ENCODE measurements at places on chromosomes 2 and 18.

DNA sequence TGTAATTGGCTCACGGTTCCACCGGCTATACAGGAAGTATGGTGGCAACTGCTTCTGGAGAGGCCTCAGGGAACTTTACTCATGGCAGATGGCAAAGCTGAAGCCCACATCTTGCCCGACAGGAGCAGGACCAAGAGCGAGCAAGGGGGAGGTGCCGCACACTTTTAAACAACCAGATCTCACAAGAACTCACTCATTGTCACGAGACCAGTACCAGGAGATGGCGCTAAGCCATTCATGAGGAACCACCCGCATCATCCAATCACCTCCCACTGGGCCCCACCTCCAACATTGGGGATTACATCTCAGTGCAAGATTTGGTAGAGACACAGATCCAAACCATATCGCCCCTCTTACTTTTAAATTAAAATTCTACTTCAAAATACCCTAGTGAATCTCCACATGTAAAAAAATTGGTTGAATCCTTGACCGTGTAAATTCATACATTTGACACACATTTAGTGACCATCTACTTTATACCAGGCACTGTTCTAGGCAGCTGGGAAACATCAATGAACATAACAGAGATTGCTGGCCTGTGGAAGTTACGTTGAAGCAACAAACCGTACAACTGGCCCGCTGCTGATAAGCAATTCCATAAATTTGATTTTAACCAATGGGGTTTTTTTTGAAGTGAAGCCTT lies 87.6 kb downstream of the ALPK2 start:
- DNase-seq, result no peak

DNA sequence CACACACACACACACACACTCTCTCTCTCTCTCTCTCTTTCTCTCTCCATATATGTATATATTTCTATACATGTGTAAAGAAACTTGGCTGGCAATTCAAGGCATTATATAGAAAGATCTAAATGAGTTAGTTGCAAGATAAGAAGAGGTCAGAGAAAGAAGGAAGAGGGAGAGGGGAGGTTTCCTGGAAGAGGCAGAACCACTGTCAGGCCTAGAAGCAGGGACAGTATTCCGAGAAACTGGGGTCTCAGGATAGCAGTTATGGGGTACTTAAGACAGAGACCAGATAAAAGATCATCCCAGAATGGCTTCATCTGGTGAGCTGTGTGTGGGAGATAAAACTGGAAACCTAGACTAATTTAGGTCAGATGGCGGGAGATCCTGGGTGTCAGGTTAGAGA lies 180.8 kb downstream of the CAMKMT start:
- DNase-seq, result no peak

DNA sequence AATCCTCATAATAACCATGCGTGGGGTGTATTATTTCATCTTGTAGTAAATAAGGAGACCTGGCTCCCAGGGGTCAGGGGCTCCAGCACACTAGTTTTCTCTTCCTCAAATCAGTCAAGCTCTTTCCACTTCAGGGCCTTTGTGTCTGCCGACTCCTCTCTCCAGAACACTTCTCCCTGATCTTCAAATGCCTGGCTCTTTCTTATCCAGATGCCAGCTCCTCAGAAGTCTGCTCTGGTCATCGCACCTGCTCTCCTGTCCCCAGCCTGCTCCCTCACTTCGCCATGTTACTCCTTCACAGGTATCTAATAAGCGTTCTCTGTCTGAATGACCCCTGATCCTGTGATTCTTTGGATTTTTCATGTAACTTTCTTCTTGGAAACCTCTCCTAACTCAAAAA lies 62.0 kb downstream of the GYPC start:
- DNase-seq, result no peak

- DNase-seq, result no peak
Measured at GRCh38 chr2:95738301-95738700, 146.5 kb downstream of the TRIM43 start.

- DNase-seq, result no peak
Measured at GRCh38 chr2:143150287-143150686, 21.1 kb downstream of the ARHGAP15 start.

GRCh38 chr18:45106331-45106774 lies 425.7 kb downstream of the SETBP1 start:
- no peak for DNase-seq

- DNase-seq, result no peak
Measured at GRCh38 chr2:168686452-168687191, 115.8 kb upstream of the NOSTRIN start.

DNA sequence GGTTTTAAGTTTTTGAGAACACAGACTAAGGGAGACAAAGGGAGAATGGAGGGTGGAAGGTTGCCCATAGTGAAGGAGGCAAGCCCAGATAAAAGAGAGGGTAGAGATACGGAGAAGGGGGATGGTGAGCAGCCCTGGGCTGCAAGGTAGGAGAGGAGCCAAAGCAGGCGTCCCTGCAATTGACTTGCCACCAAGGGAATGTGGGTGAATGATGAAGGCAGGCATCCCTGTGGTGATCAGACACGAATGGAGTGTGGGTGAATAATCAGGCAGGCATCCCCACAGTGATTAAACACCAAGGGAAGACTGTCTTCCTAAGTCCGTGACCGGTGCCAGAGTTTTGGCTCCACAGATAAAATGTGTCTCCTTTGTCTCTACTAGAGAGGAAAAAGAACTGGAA lies 16.5 kb upstream of the ALPK2 start:
- DNase-seq, result no peak

DNA sequence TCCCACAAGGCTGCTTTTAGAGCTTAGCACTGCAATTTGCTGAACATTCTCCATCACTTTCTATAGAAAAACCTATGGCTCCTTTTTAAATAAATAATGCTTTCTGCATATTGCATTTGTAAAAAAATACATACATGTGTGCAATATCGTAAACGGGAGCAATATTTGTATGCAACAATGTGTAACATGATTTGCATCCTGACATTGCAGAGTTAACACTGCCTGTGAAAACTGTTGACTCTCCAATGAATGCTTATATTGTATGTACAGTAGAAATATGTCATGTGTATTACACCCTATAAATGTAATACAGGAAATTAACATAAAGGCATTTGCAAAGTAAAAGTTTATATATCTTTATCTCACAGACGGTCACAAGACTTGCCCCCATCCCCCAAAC lies 135.0 kb upstream of the PIEZO2 start:
- DNase-seq, result no peak

- no peak for DNase-seq
Measured at GRCh38 chr2:151967829-151968722, 130.8 kb downstream of the CACNB4 start.

GRCh38 chr2:62076980-62077638 lies 118.8 kb upstream of the B3GNT2 start:
- DNase-seq, result no peak

GRCh38 chr2:207115715-207116364 lies 49.9 kb downstream of the KLF7 start:
- DNase-seq, result no peak

DNA sequence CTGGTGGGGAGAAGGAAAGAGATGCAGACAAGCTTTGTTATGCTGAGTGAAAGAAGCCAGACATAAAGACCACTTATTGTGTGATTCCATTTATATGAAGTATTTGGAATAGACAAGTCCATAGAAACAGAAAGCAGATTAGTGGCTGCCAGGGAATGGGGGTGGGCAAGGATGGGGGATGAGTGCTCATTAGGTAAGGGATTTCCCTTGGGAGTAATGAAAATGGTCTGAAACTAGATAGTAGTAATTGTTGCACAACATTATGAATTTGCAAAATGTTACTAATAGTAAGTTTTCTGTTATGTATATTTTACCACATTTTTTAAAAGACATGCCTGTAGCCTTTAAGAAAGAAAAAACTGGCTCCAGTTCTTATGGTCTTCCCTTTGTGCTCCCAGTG lies 154.9 kb downstream of the LNPK start:
- no peak for DNase-seq

- DNase-seq, result no peak
Measured at GRCh38 chr2:240500561-240501423, 57.0 kb downstream of the ANKMY1 start.

DNA sequence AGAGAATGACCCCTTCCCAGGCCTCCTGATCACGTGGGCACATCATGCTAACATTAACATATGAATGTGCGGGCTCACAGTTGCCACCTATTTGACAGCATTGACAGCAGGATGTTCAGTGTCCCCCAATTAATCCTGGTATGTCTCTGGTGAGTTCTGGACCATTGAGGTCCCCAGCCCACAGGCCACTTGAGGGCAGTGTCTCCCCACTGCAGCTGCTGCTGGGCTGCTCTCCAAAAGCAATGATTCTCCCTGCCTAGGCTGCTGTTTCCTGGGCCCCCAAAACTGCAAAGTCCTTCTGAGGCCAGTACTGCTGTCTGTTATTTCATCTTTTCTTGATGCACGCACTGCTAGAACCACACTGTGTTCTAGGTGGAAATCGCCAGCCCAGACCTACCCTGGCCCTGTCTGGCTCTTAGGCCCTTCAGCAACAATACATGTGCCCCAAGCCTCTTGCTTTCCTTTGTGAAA lies 52.7 kb upstream of the MAPK4 start:
- DNase-seq, result no peak

DNA sequence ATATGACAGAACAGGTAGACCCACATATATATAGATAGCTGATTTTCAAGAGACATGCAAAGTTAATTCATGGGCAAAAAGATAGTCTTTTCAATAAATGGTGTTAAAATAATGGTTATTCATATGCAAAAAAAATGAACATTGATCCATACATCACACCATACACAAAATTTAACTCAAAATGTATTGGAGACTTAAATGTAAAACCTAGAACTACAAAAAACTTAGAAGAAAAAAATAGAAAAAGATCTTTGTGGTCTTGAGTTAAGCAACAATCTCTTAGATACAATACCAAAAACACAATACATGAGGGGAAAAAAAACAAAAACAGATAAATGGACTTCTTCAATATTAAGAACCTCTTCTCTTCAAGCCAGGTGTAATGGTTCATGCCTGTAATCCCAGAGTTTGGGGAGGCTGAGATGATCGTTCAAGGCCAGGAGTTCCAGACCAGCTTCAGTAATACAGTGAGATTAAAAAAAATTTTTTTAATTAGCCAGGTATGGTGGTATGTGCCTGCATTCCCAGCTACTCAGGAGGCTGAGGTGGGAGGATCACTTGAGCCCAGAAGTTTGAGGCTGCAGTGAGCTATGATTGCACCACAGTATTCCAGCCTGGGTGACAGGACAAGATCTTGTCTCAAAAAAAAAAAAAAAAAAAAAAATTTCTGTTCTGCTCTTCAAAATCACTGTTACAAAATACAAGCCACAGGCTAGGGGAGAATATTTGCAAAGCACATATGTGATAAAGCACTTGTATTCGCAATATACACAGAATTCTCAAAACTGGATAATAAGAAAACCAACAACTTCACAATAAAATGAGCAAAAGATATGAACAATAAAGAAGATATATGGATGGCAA lies 32.7 kb upstream of the MYCN start:
- no peak for DNase-seq

Measured in GOT3 (cell line).